Uterus (tissue), 4 donors: ENCODE measurements at places on chromosomes 1 and 21. TPM values are rescaled to one million over a fixed set of nuclear protein-coding genes. Genes with fewer than 3 reads are reported as not detected.

MATN1 gene
- total RNA-seq, result not detected

DNA sequence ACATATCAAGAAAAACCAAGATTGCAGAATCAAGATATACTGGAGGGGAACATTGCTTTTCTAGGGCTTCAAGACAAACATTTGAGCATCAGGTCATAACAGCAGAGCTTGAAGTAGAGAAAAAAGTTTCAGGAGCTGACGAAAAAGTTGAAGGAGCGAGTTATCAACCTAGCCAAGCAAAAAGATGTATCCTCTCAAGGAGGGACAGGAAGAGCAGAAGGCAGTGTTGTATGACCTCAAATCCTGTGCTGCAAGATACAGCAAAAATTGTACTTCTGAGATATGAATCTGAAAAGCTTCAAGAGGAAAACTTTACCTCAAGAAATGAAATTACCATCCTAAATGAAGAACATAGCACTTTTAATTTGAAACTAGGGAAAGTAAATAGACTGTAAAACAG, 153.1 kb downstream of the AK5 start:
- no peak for DNase-seq

TNN gene
- not detected for total RNA-seq

WNT2B gene
- total RNA-seq, result 7.2 TPM

NFASC gene
- 68.7 TPM for total RNA-seq

RGSL1 gene
- not detected for total RNA-seq

ACTL8 gene
- total RNA-seq, result not detected

GRCh38 chr1:3037281-3038040, 16.2 kb downstream of the ACTRT2 start:
- no peak for DNase-seq

PIK3R3 gene
- 23.5 TPM for total RNA-seq

TIE1 gene
- total RNA-seq, result 47.4 TPM

GRCh38 chr1:47212636-47213229, 19.3 kb downstream of the TAL1 start:
- DNase-seq, result no peak
